ENCODE measurements at places on chromosomes 1 and 21. TPM values are rescaled to one million over a fixed set of nuclear protein-coding genes. Genes with fewer than 3 reads are reported as not detected.

Gene EPHA10
- total RNA-seq: not detected

Gene CFAP410
- total RNA-seq: 54.6 TPM

GRCh38 chr1:206472454-206472853, 2.2 kb downstream of the IKBKE start:
- no peak for DNase-seq

DNA sequence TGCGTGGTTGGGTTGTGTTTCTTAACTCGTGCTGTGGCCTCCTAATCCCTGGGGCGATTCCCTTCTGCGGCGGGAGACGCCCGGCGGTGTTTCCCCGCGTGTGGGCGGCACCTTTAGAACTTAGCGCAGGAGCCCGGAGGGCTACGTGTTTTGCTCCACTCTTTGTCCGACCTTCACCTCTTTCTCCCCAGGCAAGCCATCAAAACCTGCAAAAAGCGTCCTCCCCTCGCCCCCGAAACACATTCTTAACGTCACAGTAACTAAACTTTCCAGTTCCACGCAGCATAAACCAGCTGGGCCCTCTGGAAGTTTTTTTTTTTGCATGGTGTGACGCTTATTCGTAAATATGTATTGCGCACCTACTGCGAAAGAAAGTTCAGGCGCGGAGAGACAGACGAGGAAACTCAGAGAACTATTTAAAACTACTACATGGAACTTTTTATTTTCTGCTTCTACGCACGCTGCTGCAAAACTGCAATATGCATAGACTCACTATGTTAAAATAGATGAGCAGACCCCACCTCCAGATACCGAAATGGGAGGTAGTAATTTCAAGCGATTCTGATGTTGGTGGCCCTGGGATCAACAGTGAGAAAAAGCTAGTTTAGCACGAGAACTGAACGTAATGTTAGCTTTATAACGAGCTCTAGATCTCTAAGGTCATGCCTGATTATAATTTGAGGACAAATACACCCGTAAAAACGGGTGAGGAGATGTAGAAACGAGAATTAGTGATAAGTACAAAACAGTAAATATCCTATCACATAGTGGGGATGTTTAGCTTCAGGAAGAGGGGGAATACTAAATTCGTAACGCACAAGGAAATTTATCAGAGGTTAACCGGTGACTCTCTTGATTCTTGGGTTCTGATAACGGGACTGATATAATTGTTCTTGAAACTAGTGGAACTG, 920 bp downstream of the MTR start:
- DNase-seq: peak; percentile 7
